ENCODE measurements at places on chromosomes 4 and X.

GRCh38 chr4:181968371-181968770 is 274.8 kb upstream of the TENM3 start:
- no peak for DNase-seq

DNA sequence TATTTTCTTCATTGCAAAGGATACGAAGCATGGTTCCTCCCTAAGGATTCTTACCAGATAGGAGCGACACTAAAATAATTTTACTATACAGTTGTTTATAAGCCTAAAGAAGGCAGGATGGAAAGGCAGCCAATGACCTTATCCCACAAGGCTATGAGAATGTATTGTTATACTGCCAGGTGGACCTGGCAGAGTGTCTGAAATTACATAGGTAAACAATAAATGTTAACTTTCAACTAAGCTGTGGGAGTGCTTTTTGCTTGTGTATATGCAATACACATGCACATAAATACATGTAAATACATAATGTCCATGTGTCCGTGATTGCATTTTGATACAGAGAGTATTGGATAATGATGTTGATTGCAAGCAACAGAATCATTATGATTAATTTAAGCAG is 850.6 kb downstream of the CENPC start:
- DNase-seq = no peak

DNA sequence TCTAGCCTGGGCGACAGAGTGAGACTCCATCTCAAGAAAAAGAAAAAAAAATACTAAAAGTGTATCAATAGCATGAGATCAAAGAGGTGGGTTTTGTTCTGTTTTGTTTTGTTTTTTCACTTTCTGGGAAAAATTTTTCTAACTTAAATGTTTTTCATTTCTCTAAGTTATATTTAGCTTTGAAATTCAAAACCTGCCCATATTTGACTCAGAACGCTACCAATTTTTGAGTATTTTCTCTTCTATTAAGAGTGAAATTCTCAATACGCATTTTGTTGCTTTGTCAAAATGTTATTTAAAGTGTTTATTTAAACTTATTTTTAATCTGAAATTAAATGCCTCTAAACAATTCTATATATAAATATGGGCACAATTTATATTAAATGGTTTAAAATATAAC is 39.6 kb downstream of the GSTCD start:
- no peak for DNase-seq

GRCh38 chr4:3671571-3672464 is 94.4 kb upstream of the ADRA2C start:
- no peak for DNase-seq

DNA sequence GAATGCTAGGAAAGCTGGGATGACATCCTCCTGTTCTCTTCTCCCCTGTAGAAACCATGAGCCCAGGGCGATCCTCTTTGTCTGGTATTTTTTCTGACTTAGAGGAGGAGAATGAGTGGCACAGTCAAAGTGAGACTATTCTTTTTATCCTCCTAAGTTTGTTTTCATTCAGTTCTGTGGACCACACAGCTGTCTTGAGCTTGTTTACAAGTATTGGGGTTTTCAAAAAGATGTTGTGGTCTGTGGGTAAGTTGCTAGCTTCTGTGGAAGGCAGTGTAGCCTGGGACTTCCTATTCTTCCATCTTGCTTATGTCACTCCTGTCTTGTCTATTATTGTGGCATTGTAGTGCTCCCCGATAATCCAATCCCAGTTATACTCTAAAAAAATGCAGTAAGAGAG is 223.0 kb downstream of the PAPSS1 start:
- DNase-seq = no peak

- no peak for DNase-seq
Observed at GRCh38 chrX:28693101-28693500, 105.9 kb downstream of the IL1RAPL1 start.

DNA sequence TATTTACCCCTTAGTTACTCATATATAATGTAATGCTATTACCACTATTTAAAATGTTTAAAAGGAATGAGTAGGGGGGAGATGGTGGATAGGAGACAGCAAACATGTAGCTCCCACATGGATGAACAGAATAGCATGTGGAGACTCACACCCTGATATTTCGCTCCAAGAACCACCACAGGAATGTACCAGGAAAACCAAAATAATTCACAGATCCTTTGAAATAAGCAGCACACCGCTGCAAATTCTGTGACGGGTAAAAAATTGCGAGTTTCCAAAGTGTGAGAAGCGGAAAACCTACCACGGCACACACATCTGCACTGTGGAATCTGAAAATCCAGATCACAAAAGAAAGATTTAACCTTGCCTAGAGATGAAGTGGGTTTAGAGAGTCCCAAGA is 428.2 kb downstream of the TLL1 start:
- DNase-seq = no peak

GRCh38 chr4:75598390-75598789 is 31.9 kb downstream of the CDKL2 start:
- DNase-seq = no peak

DNA sequence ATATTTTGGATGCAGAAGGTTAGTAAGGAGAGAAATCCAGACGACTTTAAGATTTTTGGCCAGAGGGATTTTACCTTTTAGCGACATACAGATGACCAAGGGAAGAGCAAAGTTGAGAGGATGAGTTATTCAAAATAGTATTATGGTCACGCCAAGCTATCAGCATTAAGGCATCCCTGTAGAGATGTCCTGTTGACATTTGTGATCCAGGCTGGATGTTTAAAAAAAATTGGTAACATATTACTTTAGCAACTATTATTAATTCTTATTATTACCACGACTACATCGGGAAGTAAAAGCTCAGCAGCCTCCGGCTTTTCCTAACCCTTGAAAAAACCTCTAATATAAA is 562 bp upstream of the OSTC start:
- DNase-seq = no peak

- no peak for DNase-seq
Observed at GRCh38 chr4:104344342-104344980, 150.2 kb downstream of the CXXC4 start.

DNA sequence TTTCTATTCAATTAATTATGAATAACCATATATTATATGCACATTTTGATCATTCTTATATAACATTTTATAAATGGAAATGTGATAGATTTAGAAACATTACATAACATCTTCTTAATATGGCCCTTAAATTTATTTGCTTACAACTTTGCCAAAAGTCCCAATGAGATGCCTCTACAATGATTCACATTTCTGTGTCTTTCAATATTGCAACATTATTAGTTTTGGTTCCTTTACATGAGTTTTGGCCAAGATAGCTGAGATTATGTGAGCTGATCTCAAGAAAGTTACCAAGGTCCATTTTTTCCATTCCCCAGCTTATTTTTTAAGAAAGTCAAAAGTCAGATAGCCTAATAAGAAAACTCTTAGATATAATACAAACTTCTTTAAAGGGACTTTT is 361.2 kb downstream of the PCDH7 start:
- no peak for DNase-seq

DNA sequence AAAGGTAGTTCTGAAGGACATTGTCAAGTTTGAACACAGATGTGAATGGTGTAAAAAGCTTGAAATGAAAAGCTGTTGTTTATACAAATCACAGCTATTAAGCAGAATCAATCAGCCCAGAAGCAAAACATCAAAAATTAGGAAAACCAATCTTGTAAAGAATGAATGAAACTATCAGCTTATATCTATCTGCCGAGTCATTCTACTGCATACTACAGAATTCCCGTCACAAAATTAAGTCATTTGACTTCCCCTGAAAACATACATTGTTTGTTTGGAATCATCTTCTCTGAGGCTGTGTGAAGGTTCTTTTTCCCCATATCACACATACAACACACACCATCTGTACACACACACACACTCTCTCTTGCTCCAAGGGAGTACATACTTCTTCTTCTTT is 80.3 kb downstream of the RFC1 start:
- no peak for DNase-seq

All from hematopoietic multipotent progenitor cell treated with erythropoietin and hydrocortisone succinate and interleukin-3 and kit ligand, for 17 days (in vitro differentiated cells).